Suprapubic skin (tissue), 4 donors: ENCODE measurements at places on chromosomes 6 and 20.

DNA sequence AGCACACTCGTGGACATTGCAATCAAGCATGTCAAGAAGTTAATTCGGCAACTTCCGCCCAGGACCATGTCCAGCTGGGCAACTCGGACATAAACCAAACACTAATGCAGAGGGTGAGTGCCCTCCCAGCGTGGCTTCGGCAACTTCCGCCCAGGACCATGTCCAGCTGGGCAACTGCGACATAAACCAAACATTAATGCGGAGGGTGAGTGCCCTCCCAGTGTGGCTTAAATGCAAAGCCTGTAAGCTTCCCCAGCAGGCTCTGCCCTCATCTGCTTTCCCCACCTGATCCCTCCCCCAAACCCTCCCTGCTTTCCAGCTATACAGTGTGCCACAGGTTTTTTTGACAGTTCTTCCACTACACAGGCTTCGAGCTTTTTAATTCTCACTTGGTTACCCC, 143.4 kb downstream of the PXDC1 start:
- peaks cover 3% of the 10 kb centered on the region for H3K27me3 ChIP-seq
- H3K4me1 ChIP-seq = peaks cover 29% of the 10 kb centered on the region
- no peak for DNase-seq
- no peak overlapping the region for H3K27ac ChIP-seq

GRCh38 chr6:22471746-22472145, 97.6 kb upstream of the HDGFL1 start:
- no peak overlapping the region for H3K27ac ChIP-seq
- no peak overlapping the region for H3K4me3 ChIP-seq
- H3K4me1 ChIP-seq = peaks cover 24% of the 10 kb centered on the region

- DNase-seq = no peak
- H3K4me1 ChIP-seq = no peaks in the 10 kb centered on the region
- H3K27ac ChIP-seq = no peak overlapping the region
- H3K27me3 ChIP-seq = no peaks in the 10 kb centered on the region
- no peak overlapping the region for H3K4me3 ChIP-seq
Observed at GRCh38 chr6:131258010-131258652, 122.9 kb downstream of the AKAP7 start.

- peaks cover 8% of the 10 kb centered on the region for H3K4me1 ChIP-seq
- H3K4me3 ChIP-seq = no peak overlapping the region
- H3K27ac ChIP-seq = no peak overlapping the region
- no peaks in the 10 kb centered on the region for H3K36me3 ChIP-seq
- no peaks in the 10 kb centered on the region for H3K27me3 ChIP-seq
- peak; percentile 32 for DNase-seq
Observed at GRCh38 chr6:154938221-154938580, 56.9 kb upstream of the TIAM2 start.

DNA sequence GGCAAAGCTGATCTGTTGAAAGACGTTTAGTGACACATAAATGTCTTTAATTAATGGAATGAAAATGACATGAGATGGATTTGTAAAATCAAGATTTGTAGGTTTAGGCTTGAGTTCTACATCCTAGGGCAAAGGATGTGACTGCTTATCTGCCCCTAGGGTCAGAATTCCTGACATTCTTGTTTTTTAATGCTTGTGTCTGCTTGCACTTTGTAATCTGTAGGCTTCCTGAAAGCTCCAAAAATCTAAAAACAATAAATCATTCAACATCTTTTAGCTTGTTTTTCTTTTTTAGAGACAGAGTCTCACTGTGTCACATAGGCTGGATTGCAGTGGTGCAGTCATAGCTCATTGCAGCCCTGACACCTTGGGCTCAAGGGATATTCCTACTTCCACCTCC, 107.9 kb upstream of the MLIP start:
- no peak overlapping the region for H3K4me3 ChIP-seq
- no peak for DNase-seq
- no peaks in the 10 kb centered on the region for H3K27me3 ChIP-seq
- no peak overlapping the region for H3K27ac ChIP-seq
- H3K4me1 ChIP-seq = no peaks in the 10 kb centered on the region

DNA sequence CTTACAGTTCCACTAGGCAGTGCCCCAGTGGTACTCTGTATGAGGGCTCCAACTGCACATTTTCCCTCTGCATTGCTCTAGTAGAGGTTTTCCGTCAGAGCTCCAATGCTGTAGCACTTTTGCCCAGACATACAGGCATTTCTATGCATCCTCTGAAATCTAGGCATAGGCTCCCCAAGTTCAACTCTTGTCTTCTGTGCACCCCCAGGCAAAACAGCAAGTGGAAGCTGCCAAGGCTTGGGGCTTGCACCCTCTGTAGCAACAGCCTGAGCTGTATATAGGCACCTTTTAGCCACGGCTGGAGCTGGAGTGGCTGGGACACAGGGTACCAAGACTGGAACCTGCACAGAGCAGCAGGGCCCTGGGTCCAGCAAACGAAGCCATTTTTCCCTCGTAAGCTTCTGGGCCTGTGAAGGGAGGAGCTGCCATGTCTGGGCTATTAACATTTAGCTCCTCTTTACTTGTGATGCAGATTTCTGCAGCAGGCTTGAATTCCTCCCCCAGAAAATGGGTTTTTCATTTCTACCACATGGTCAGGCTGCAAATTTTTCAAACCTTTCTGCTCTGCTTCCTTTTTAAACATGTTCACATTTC, 596.2 kb upstream of the ADGRB3 start:
- DNase-seq = no peak
- no peak overlapping the region for H3K4me3 ChIP-seq
- no peaks in the 10 kb centered on the region for H3K36me3 ChIP-seq

- H3K27ac ChIP-seq = no peak overlapping the region
- H3K27me3 ChIP-seq = peaks cover 10% of the 10 kb centered on the region
- H3K36me3 ChIP-seq = no peaks in the 10 kb centered on the region
Observed at GRCh38 chr20:40812415-40812925, 123.4 kb upstream of the MAFB start.

DNA sequence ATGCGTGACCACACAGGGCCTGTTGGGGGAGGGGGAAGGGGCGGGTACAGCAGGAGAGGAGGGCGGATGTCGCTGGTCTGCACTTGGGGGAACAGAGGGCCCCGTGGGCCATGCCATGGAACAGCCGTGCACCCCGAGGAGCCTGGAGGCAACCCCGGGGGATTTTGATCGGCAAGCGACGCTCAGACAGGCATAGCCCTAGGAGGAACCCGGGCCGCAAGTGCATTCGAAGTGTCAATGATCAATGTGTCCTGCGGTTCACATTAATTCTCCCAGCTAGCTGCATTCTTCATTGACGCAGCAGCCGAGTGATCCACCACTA, 772.8 kb upstream of the DEFB115 start:
- no peak for DNase-seq
- H3K4me3 ChIP-seq = no peak overlapping the region
- peaks cover 29% of the 10 kb centered on the region for H3K27me3 ChIP-seq
- no peaks in the 10 kb centered on the region for H3K4me1 ChIP-seq
- no peaks in the 10 kb centered on the region for H3K36me3 ChIP-seq
- no peak overlapping the region for H3K27ac ChIP-seq

- no peak overlapping the region for H3K27ac ChIP-seq
- H3K4me3 ChIP-seq = no peak overlapping the region
- H3K4me1 ChIP-seq = no peaks in the 10 kb centered on the region
- no peaks in the 10 kb centered on the region for H3K36me3 ChIP-seq
- H3K27me3 ChIP-seq = peaks cover 2% of the 10 kb centered on the region
Observed at GRCh38 chr6:107689951-107690642, 134.0 kb downstream of the SCML4 start.

- no peak overlapping the region for H3K27ac ChIP-seq
- no peaks in the 10 kb centered on the region for H3K27me3 ChIP-seq
- no peak overlapping the region for H3K4me3 ChIP-seq
- DNase-seq = no peak
- H3K4me1 ChIP-seq = peaks cover 77% of the 10 kb centered on the region
Observed at GRCh38 chr20:57685146-57685758, 24.6 kb downstream of the PMEPA1 start.

DNA sequence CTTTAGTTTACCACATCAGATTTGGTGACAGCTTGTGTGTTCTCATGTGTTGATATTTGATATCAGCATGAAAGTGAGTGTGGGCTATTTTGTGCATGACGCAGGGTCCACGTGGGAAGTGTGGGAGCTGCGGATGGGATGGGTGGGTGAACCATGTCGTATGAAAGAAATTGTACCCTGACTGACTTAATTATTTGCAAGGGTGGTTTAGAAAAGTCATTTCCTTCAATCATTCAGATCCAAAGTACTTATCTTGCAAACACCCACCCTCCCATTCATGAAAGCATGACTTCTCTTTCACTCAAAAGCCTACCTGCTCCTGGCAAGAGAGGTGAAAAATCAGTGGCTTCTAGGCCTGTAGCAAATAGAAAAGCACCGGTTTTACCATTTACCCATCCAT, 91.8 kb upstream of the BACH2 start:
- no peak overlapping the region for H3K27ac ChIP-seq
- no peaks in the 10 kb centered on the region for H3K27me3 ChIP-seq
- no peaks in the 10 kb centered on the region for H3K36me3 ChIP-seq

DNA sequence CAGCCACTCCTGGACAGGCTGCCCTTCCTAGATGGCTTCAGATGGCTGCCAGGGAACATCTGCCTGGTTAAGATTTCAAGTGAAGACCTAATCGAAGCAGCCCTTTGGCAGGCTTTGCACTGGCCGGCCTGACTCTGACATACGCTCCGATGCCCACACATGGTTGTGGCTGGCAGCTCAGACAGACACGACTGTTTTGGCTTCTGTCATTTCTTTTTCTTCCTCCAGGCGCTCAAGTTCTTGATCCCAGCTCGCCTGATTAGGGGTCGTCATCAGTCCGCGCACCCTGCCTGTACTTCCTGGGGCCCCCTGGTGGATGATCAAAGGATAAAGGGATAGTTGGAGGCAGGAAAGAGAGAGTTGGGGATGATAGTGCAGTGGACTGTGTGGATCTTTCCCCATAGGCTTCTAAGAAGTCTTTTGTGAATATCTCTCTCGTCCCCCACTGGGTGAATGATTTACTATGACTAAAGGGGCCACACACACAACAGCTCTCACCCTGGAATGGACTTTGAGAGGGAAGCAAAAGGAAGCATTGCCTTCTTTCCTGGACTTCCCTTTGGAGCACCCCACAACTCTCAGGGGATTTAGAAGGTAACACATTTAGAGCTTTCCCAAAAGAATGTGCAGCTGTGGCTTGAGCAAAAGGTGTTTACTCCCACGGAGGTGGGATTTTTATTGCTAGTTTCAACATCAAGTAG, 21.4 kb upstream of the TRAM2 start:
- peak overlapping the region; percentile 21 for H3K4me3 ChIP-seq
- peaks cover 25% of the 10 kb centered on the region for H3K4me1 ChIP-seq
- H3K27me3 ChIP-seq = no peaks in the 10 kb centered on the region

GRCh38 chr6:63805808-63806572, 170.4 kb downstream of the PHF3 start:
- peaks cover 23% of the 10 kb centered on the region for H3K4me1 ChIP-seq
- H3K36me3 ChIP-seq = no peaks in the 10 kb centered on the region
- H3K27me3 ChIP-seq = no peaks in the 10 kb centered on the region
- no peak for DNase-seq
- no peak overlapping the region for H3K4me3 ChIP-seq

- H3K27me3 ChIP-seq = no peaks in the 10 kb centered on the region
- H3K27ac ChIP-seq = no peak overlapping the region
- H3K36me3 ChIP-seq = peaks cover 34% of the 10 kb centered on the region
- H3K4me3 ChIP-seq = no peak overlapping the region
Observed at GRCh38 chr6:35413911-35414310, 38.2 kb upstream of the FANCE start.

- peak overlapping the region; percentile 81 for H3K27ac ChIP-seq
- H3K36me3 ChIP-seq = no peaks in the 10 kb centered on the region
- peaks cover 31% of the 10 kb centered on the region for H3K4me1 ChIP-seq
- H3K4me3 ChIP-seq = no peak overlapping the region
- DNase-seq = no peak
- H3K27me3 ChIP-seq = peaks cover 4% of the 10 kb centered on the region
Observed at GRCh38 chr20:1499528-1500420, 8.6 kb upstream of the SIRPB2 start.

DNA sequence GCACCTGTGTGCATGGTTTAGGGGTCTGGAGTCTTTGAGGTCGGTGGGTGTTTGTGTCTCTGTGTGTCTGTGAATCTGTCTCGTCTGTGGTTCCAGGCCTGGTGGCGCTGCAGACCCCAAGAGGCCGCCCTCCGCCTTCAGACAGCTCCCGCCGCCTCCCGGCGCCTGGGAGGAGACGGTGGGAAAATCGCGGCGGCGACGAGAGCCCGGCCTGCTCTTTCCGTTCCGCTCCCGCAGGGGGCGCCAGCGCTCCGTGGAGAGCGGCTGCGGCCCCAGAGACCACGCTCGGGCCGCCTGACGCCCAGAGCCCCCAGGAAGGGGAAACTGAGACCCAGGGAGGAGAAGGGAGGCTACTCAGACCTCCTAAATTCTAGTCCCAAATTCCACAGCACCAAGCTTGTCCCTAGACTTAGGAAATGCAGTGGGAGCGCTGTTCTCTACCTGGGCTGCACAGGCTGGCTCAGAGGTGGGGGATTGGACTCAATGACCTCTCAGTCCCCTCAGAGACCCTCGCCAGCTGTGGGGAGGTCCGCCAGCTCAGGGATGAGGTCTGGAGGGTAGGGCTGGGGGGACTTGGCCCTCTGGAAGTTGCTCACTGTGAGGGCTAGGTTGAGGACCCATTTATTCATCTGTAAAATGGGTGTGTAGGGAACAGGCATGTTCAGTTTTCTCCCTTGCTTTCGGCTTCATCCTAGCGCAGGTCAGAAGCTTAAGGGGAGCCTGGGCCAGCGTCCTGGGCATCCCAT, 36.9 kb upstream of the BLCAP start:
- DNase-seq = peak; percentile 72
- peaks cover 3% of the 10 kb centered on the region for H3K4me1 ChIP-seq
- H3K27me3 ChIP-seq = peaks cover 60% of the 10 kb centered on the region
- no peak overlapping the region for H3K27ac ChIP-seq
- no peak overlapping the region for H3K4me3 ChIP-seq

DNA sequence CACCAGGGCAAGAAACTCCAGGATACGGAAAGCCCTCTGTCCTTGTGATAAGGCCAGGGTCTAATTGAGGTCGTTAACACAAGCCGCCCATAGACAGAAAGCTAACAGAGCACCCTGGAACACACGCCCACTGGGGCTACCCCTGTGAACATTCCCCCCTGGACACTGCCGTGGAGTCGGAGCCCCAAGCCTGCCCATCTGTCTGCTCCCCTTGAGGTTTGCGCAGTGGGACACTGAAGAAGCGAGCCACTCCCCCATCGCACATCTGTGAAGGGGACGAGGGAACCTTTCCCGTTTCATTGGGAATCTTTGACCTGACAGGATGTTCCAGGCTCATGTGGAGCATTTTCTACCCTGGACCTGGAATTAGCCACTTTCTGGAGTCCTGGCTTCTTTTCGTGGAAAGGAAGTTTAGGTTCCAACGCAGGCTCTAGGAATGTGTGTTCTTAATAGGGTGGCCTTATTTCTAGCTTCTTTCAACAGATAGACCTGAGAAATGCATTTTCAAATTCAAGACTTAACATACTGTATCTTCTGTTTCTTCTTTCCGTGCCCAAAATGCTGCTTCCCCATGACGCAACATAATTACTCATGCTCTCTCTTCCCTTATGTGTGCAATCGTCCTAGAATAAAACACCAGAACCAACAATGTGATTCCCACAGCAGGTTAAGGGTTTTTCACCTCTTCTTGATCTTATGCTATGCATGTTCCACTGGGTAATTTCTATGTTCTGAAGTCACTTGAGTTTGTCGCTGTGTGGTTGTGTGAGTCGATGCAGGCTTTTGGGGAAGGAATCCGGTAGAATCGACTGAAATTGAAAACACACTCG, 161.1 kb downstream of the ERMARD start:
- H3K27me3 ChIP-seq = no peaks in the 10 kb centered on the region
- DNase-seq = no peak
- H3K27ac ChIP-seq = no peak overlapping the region
- peaks cover 2% of the 10 kb centered on the region for H3K4me1 ChIP-seq
- no peak overlapping the region for H3K4me3 ChIP-seq
